AG04449 (cell line): ENCODE measurements at places on chromosomes 3 and 15.

DNA sequence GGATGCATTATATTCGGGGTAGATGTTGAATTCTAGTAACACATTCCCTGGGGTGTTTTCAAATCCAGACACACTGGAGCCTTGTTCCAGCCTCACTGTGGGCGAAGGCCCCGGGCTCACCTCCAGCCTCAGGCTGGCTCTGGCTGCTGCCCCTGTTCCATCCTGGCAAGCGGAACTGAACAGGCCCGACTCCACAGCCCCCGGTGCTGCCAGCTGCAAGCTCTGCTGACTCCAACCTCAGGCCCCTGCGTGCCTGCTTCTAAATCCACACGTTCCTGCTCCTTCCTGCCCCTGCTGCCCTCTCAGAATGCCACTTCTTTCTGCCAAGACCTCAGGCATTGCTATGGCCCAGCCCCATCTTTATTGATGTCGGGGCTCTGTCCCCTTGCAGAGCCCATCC is 90.6 kb downstream of the LIPC start:
- no peak for DNase-seq

GRCh38 chr3:106212665-106213222 is 343.9 kb upstream of the CBLB start:
- DNase-seq, result no peak

GRCh38 chr3:153927107-153927506 is 194.1 kb upstream of the ARHGEF26 start:
- peak; percentile 10 for DNase-seq

DNA sequence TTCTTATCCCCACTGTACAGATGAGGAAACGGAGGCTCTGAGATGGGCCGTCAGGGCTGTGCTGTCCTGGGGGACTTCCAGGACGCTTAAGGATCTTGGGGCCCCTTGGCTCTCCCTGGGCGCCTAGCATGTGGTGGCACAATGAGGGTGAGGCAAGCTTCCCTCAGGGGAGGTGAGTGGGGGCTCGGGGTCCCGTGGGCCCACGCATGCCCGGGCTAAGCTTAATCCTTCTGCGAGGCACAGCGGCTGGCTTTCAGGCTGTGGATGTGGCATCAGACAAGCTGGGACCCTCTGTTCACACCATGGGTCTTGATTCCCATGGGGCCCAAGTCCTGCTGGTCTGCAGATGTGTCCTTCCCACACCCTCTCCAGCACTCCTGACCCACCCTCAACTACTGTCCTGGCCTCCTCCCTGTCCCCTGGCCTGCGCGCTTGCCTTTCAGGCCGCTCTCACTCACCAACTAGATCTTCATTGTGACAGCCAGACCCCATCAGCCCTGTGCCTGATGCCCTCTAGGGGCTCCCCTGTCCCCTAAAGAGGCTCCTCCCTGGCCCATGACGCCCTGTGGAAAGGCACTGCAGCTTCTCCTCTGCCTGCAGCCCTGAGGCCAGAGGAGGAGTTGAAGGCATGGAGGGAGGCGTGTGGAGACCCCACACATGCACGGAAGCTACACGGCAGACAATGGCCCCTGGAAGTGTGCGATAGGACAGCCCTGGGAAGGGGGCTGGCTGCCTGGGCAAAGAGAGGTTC is 11.3 kb downstream of the DUSP7 start:
- DNase-seq, result no peak

DNA sequence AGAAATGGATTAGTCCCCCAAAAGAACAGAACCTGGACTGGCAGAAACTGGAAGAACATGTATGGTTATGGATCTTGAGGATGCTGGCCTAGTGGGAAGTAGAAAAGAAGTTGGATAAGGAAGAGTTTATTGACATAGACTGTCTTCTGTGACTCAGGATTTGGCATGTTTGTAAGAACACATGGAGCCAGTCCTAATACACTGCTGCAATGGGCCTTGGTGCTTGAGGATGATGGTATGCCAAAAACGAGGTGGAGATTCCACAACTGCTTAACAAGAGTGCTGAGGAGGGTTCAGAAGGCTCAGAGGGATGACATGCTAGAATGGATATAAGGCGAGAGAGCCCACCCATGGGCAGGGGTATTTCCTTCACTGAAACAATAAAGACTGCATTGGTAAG is 22.4 kb downstream of the LZTFL1 start:
- peak; percentile 7 for DNase-seq

DNA sequence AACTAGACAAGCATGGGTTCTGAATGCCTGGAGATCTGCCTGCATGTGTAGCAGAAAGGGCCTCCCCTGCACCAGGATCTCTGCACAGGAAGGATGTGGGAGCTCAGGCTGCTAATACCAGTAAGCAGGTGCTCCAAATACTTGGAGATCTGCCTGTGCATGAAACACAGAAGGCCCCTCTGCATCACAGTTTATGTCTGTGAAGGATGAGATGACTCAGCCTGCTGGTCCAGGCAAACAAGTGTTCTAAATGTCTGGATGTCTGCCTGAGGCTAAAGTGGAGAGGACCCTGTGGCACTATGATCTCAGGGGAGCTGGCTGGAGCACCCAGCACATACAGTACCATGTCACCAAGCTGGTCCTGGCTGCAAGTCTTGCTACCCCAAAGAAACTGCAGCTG is 678.8 kb downstream of the MCTP2 start:
- DNase-seq, result no peak
